T-helper 9 cell (primary cell): ENCODE measurements at places on chromosomes 2 and 18.

DNA sequence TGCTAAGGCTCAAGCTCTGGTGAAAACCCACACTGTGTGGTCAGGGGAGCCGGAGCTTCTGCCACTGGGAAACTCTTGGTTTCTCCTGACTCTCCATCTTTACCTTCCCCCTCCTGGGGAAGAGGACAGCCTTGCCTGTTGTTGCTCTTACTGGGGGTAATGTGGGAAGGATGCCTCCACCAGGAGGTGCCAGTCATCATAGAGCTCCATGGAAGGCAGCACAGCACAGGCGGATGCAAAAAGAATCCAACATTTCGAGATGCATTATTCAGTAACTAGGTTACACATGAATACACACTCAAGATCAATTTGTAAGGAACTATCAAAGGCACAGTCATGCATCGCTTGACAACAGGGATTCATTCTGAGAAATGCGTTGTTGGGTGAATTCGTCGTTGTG is 322.6 kb downstream of the AFF3 start:
- DNase-seq = no peak

- DNase-seq = peak; percentile 13
These were observed 62.3 kb upstream of the GREB1L start for GRCh38 chr18:21179590-21180220.

DNA sequence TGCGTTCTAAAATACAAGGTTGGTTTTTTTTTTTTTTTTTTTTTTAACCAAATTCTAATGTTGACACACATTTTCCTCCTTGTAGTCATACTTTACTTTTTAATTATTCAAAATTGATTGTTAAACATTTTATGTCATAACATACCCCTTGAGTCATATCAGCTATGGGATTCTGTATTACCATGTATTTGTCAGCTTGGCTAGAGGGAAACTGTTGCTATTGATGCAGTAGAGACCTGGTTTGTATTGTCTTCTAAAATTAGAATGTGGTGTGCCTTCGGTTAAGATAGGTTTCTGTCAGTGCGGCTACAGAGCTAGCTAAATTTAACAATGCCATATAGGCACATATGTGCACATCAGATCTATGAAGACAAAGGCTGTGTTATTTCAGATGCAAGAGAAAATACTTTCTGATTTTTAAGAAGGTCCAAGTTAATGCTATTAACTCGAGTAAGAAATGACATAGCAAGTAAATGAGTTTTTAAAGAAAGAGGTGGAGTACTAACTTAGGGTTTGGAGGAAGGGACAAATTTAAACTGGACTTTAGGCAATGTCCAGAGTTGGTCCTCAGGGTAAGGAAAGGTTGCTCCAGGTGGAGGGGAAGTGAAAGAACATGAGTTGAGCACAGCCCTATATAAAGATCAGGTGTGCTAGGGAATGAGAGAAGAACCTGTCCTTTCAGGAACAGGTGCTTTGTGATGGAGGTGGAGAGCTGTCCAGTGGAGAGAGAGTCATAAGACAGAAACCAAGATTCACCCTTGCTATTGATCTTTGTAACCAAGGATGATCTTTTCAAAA is 152.3 kb downstream of the PRPF40A start:
- DNase-seq = no peak

GRCh38 chr2:153408710-153409385 is 69.7 kb downstream of the RPRM start:
- no peak for DNase-seq

GRCh38 chr2:42938671-42939370 is 146.4 kb upstream of the HAAO start:
- no peak for DNase-seq

GRCh38 chr2:30034052-30034775 is 112.6 kb upstream of the YPEL5 start:
- no peak for DNase-seq
